ENCODE measurements at places on chromosomes 5 and 9.

DNA sequence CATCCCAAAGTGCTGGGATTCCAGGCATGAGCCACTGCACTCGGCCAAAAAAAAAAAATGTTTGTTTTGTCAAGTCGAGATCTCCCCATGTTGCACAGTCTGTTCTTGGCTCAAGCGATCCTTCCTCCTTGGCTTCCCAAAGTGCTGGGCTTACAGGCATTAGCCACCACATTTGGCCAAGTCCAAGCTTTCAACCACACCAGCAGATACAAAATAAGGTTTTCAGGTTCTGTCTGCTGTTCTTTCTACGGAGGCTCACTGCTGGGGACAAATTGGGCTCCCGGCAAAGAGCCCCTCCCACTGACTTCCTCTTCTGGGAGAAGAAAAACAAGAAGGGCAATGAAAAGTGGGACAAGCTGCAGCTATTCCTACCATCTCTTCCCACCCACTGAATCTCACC is 37.6 kb upstream of the GGTA1 start:
- DNase-seq, result no peak

GRCh38 chr5:113663879-113664541 is 150.5 kb downstream of the YTHDC2 start:
- DNase-seq, result peak; percentile 72

DNA sequence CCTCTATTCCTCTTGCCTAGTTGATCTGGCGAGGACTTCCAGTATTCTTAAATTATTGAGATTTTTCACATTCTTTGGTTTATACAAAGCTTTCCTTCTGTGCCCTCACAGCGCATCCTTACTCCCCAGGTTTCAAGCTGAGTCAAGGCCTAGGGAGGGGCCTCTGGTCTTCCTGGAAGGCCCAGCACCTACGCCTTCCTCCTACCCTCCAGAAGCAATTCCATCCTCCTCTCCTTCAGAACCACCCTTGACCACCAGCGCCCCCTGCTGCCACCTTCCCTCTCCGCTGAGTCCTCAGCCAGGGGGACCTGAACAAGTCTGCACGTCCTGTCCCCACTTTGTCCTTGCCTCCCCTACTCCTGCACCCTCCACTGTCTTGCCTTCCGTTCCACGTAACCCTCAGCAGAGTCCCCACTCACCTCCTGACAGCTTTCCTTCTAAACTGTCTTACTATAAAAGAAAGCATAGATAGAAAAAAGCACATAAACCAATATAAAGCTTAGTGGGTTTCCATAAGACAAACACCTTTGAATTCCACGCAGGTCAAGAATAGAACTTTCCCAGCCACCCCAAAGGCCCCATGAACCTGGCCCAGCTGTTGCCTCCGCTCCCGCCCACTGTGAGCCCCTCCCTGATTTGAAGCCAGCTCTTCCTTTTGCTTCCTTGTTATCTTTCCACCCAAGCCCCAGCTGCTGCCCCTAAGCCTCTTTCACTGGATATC is 63.0 kb upstream of the CTSL start:
- DNase-seq, result peak; percentile 69

GRCh38 chr5:67490543-67491321 is 294.1 kb upstream of the CD180 start:
- no peak for DNase-seq

DNA sequence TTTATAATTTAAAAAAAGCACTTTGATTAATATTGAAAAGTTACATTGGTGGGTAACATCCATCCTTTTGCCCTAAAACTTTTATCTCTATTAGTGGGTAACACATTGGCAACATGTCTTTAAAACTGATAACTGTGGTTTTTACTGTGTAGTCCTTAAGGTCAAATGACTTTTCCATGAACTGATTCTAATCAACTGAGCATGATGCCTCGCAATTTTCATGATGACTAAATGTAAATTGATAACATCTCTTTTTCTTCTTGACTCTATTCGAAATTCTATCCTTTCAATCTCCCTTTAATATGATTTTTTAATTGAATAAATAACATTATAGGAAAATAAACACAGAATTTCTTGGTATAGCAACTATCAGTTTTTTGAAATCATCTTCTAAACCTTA is 6.3 kb upstream of the IL5 start:
- DNase-seq, result no peak

DNA sequence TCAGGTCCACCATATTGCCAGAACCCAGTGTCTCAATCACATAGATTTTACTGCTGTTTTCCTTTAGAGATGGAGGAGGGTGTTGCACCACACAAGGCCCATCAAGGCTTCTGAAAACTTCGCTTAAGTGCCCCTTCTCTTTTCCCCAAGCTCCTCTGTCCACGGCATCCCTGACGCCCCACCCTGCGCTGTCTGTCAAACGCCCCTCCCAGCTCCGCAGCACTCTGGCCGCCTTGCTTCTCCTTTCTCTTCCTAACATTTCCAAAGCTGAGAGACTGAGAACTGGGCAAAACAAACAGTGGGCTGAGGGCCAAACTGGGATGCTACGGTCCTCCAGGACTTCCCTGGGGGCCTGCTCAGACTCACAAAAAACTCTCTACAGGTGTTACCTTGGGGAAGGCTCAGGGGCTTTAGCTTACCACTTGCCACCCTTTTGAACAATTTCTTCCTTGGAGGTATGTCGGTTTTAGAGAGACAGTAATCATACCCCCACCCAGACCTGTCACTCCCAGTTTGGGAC is 28.3 kb upstream of the ERGIC1 start:
- no peak for DNase-seq

DNA sequence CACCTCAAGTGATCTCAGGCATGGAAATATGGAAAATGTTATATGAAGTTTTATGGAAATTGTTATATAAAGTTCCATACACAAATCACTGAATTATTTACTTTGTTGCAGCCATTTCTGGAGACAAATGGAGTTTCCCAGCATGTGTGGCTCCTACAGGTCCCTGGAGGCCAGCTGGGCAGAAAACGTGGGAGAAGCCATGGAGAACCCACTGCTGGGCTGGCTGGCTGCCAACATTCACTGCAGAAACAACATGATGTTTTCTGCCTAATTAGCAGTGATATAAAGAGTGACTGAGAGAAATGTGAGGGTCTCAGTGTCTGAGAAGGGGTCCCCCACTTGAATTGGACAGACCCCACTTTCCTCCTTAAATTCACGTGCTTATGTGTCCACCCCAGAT is 208.8 kb upstream of the IRX2 start:
- DNase-seq, result no peak
